ENCODE measurements at places on chromosomes 6 and 20.

DNA sequence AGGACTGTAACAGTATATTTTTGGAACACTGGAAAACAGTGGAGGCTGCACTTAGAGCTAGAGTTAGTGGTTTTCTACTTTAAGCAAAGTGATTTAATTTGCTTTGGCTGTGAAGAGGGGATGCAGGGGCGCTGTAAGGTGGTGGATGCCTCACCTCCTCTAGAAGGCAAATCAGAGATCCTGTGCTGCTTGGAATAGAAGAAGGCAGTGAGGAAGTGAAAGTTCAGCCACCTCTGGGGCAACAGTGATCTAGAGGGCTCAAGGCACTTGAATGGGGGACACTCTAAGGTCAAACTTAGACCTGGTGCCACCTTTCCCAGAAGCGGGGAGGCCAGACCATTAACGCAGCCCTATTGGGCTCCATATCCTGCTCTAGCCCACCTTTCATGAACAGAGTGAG lies 19.0 kb upstream of the SNRPB2 start:
- DNase-seq, result no peak

DNA sequence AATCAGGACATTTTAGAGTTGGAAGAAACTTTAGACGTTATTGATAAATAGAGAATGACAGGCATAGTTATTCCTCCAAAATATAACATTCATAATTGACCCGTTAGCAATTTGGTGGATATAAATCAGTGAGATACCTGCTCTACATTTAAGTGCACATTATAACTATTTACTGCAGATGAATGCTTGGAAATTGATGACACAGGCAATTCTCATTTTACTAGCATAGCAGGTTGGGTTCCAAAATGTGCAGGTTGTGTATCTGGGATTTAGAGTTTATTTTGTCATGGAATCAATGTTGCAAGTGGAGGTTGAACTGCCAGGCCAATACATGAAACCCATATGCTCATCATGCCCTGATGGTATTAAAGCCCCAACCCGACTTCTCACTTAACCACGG lies 44.4 kb upstream of the PROKR2 start:
- DNase-seq, result no peak

GRCh38 chr20:14685183-14685582 lies 347.8 kb upstream of the FLRT3 start:
- DNase-seq, result no peak

DNA sequence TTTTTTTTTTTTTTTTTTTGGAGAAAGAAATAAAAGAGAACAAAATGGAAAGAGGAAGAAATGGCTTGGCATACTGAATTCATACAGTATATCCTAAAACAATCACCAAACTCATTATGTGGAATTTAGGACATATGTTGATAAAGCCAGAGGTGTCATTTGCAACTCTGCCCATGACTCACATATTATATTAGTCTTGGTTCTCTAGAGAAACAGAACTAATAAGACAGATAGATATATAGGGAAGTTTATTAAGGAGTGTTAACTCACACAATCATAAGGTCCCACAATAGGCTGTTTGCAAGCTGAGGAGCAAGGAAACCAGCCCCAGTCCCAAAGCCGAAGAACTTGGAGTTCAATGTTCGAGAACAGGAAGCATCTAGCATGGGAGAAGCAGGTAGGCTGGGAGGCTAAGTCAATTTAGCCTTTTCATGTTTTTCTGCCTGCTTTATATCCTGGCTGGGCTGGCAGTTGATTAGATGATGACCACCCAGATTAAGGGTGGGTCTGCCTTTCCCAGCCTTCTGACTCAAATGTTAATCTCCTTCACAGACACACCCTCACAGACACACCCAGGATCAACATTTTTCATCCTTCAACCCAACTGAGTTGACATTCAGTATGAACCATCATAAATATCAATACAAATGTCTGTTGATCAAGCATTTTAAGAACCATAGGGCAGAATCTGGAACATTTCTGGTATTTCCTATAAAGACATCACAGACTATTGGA lies 102.3 kb downstream of the UBE3D start:
- no peak for DNase-seq

DNA sequence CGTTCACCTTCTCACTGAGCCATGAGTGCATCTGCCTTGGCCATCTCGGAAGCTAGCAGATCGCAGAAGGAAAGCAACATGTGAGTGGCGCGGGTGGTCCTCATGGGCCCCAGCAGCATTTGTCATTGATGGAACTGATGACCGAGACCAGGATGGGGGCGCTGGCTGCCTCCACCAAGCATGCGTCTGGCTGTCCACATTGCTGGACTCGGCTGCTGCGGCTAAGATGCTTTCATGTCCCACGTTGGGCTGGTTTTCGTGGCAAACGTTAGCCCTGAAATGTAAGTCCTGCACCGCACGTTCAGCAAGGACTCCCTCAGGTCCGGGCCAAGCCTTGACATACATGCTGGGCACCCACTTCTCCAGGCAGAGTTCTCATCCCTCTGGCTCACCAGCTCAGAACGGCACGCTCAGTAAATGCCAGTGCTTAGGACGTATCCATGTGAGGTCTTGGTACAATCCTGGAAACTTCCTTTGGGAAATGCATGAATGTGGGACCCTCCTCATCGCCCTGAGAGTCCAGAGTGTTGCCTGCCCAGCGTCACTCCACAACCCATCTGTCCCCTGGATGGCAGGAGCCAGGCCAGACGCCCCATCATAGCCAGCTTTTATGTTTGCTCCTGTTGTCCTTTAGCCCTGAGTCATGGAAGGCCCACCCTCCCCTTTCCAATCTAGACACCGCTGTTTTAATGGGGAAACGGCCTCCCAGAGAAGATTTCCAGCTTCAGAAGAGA lies 8.4 kb downstream of the SLCO4A1 start:
- DNase-seq, result no peak

Data from stimulated activated CD8-positive, alpha-beta memory T cell treated with anti-CD3 and anti-CD28 coated beads, Interleukin-15, amount 100 ng/mL, for 1 hour (primary cell).